ENCODE measurements at places on chromosomes 7 and 10.

GRCh38 chr10:110901954-110902819 lies 16.8 kb downstream of the BBIP1 start:
- no peak for DNase-seq

- DNase-seq: no peak
These were observed 102.4 kb downstream of the SMURF1 start for GRCh38 chr7:99041526-99041925.

DNA sequence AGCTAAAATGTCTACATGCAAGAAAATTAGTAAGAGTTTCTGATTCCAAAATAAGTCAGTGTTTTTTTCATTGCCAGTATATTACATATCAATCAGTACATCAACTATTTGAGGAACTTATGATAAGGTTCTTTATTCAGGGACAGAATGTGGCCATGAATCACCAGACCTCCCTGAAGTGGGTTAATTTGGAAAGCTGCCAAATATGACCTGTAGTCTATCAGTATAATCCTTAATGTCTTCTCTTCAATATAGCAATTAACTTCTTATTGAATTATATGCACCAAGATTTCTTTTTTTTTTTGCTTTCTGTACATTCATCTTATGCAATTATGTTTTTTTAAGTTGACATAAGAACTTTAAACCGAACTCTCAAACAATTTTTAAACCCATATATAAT lies 714.5 kb upstream of the POT1 start:
- no peak for DNase-seq

- DNase-seq: no peak
These were observed 70.9 kb downstream of the MYL10 start for GRCh38 chr7:101557978-101558741.

GRCh38 chr7:1537535-1538412 lies 7.3 kb downstream of the MAFK start:
- DNase-seq: no peak

DNA sequence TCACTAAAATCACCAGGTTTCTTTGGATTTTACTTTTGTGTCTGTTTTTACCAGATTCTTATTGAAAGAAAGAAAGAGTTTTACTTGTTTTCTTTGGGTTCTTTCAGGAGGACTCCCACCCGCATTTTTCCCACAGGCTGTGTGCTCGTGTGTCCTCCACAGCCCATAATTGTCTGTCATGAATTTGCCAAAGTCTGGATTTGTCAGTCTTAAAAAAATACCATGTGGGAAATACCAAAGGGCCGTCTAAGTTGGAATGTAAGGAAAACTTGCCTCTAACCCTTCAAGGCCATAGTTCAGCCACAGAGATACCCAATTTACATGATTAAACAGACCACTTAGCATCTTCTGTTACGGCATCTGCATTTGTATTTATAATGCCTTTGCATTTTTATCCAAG lies 41.3 kb upstream of the INHBA start:
- no peak for DNase-seq

DNA sequence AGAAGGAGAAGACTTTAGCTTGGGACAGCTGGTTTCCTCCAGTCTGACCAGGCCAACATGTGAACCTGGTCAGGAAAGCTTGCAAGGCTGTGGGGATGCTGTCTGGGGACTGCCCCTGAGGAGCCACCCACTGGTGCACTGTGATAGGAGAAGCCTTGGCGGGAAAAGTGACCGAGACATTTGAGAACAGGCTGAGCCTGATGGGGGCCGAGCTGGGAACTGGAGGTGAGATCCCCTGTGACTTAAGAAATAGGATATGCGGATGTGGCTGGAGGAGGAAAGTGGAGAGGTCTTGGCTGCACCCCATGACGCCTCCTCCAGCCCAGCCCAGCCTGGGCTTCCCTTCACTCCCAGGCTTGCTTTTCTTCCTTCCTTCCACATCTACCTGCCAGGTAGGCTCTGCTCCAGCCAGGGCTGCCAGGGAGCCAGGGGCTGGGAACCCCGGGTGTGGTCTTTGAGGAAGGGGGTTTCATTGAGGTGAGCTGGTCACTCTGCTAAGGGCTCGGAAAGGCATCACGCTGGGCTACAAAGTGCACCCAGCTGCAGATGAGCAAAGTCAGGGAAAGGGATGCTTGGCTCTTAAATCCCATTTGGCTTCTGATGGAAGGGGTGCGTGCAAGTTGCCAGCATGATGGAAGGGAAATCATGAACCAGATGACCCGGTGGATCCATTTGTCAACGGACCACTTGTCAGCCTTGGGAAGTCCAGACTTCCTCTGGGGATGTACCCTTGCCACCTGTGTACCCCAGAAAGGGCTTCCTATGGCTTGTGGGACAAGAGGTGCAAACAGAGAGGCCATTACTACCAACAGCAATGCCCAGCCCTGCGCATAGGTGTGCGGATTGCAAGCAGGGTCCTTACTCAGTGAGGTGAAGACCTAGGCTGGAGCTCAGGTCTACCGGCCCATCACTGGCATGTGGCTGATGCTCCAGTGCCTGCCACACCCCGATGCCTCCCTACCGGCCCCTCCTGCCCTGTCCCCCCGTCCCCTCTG lies 66.3 kb downstream of the C10orf143 start:
- DNase-seq: no peak

GRCh38 chr10:130711072-130711471 lies 574.9 kb downstream of the GLRX3 start:
- peak; percentile 28 for DNase-seq

- no peak for DNase-seq
These were observed 56.4 kb downstream of the TBXAS1 start for GRCh38 chr7:139885511-139885910.

- DNase-seq: no peak
These were observed 496.2 kb upstream of the SEMA3D start for GRCh38 chr7:85682833-85683620.

- peak; percentile 15 for DNase-seq
These were observed 27.9 kb upstream of the DPYSL4 start for GRCh38 chr10:132158823-132159222.

- no peak for DNase-seq
These were observed 629.0 kb upstream of the MBL2 start for GRCh38 chr10:53401536-53401935.

DNA sequence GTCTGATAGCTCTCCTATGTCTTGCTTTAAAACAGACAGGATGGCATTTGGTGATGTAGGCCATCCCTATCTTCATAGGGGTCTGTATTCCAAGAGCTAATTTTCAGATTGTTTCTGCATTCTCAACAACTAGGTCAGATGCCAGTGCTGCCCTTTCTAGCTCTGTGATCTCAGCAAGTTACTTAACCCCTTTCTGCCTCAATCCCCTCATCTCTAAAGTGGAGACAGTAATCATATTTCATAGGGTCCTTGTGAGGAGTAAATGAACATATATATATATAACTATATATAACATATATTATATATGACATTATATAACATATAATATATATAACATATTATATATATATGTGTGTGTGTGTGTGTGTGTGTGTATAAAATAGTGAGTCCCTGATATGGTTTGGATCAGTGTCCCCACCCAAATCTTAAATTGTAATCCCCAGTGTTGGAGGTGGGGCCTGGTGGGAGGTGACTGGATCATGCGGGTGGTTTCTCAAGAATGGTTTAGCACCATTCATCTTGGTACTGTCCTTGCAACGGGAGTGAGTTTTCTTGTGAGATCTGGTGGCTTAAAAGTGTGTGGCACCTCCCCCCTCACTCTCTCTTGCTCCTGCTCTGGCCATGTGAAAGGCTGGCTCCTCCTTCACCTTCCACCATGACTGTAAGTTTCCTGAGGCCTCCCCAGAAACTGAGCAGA lies 45.2 kb downstream of the HIPK2 start:
- DNase-seq: no peak

- DNase-seq: no peak
These were observed 814.6 kb upstream of the AUTS2 start for GRCh38 chr7:68783684-68784083.

DNA sequence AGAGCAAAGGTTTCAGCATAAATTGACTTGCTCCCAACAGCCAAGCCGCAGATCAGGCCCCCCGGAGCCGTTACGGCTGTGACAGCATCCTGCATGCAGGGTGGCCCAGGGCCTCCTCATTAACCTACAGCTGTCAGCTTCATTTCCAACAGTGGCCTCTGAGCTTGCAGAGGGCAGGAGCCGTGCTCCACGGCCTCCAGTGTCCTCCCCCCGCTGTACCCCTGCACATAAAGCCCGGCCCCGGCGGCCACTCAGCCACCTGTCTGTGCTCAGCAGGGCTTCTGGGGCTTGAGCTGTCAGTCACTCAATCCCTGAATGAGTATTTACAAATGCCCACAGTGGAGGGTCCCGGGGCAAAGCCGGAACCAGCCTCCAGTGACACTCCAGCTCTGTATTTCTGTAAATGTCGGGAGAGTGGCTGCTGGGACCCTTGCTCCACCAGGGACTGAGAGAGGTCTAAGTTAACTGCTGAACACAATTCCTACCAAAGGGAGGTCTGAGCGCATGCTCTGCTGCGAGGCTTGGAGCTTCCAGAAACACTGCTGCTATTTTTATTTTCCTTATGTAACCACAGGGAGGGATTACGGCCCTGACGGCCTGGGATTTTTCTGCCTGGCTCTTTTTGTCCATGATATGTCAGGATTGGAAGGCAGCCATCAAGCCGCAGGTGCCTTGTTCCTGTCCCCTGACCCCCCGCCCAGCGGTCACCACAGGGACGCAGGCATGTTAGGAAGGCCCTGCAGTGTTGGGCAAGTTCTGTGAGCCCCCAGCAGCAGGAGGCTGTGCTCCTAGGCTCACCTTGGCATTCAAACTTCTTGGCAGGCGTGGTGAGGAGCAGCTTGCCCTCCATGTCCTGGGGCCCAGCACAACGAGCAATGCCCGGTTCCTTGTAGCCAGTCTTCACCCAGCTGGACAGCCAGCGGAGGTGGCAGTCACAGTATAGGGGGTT lies 165.0 kb downstream of the SLIT1 start:
- DNase-seq: peak; percentile 58

DNA sequence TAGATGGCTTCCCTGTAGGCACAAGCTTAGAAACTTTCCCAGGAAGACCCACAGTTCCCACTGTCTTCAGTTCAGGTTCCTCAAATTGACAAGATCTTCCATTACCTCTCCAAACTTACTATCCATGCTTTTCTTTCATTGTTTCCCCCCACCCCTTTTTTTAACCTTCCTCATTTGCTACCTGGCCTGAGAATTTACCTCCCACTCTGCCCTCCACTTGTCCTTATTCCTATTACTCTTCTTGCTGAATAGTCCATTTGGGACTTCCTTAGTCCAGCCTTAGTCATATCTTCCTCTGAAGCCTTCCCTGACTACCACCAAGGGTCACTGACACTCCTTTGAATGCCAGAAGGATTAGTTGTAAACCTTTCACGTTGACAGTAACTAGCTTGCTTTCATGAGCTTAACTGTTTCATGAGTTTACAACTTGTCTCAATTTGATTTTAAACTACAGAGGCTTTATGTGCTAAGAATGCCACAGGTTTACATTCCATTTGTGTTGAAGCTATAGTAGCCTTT lies 1.2 kb upstream of the CALU start:
- DNase-seq: no peak

- no peak for DNase-seq
These were observed 166.3 kb upstream of the RNF32 start for GRCh38 chr7:156474241-156474743.

DNA sequence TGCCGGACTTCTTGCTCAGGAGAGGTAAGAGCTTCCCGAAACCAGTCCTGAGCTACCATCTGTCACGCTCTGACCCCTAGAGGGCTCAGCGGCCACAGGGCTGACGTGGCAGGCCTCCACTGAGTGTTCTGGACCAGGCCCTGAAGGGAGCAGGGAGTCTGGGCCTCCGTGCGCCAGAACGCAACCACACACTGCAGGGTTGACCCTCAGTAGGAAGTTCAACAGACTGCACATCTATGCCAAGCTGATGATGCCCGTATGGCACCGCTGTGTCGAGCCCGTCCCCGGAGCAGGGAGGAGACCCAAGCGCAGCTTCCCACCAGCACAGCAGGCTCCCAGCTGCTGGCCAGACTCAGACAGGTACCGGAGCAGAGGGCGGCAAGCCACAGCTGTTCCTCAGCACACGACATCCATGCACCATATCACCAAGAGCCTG lies 39.2 kb downstream of the CAMK2B start:
- DNase-seq: no peak

DNA sequence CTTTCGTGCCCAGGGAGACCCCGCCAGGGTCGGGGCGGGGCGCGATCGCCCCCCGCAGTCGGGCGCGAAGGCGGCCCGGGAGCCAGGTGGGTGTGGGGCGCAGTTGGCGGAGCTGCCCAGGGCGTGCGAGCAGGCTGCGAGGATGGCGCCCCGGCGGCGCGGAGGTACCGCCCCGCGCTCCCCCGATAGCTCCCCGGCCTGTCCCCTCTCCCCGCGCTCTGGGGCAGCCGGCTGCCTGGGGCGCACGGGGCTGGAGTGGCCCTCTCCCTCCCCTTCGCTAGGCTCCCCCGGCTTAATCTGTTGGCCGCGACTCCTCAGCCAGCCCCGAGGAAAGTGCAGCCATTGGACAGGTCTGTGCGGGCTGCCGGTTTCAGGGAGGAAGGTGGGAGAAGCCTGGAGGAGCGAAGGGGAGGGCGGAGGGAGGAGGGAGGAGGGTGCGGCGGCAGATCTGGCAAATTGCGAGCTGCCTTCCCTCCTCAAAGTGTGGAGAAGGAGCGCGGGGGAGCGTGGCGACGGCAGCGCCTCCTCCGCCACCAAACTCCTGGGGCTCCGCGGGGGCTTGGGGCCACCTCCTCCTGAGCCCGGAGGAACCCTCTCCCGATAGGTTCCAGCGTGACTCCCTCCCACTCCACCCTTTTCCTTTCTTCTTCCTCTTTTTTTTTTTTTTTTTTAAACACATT lies 361 bp upstream of the PLXDC2 start:
- DNase-seq: peak; percentile 61

- no peak for DNase-seq
These were observed 18.4 kb upstream of the GOLGA7B start for GRCh38 chr10:97831259-97831658.

- DNase-seq: no peak
These were observed 4.0 kb upstream of the PPP1R3C start for GRCh38 chr10:91636892-91637291.

GRCh38 chr7:113710310-113711096 lies 208.3 kb downstream of the PPP1R3A start:
- DNase-seq: peak; percentile 65

DNA sequence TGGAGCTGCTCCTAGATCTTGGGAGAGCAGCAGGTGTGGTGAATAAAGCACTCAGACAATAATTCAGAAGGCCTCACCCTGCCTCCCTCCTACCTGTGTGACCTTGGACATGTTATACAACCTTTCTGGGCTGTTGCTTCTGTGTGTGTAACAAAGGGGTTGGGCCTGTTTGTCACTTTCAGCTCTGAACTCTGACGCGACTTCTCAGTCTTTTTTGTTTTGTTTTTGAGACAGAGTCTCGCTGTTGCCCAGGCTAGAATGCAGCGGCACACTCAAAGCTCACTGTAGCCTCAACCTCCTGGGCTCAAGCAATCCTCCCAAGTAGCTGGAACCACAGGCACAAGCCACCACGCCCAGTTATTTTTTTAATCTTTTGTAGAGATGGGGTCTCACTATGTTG lies 89.3 kb downstream of the DNMBP start:
- no peak for DNase-seq

DNA sequence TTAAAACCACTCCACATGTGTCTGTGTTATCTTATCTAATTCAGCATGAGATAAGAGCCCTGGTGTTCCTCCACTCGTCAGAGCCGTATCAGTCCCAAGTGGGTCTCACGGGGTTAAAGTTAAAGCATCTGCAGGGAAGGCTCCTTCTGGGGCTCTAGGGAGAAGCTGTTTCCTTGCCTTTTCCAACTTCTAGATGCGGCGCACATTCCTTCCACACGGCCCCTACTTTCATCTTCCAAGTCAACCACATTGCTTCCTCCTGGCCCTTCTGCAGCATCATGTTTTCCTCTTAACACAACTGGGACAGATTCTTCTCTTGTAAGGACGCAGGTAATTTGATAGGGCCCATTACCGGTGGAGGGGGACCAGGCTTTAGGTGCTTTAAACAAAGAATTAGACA lies 620.1 kb upstream of the DPP6 start:
- no peak for DNase-seq
